ENCODE measurements at places on chromosomes 16 and 17.

DNA sequence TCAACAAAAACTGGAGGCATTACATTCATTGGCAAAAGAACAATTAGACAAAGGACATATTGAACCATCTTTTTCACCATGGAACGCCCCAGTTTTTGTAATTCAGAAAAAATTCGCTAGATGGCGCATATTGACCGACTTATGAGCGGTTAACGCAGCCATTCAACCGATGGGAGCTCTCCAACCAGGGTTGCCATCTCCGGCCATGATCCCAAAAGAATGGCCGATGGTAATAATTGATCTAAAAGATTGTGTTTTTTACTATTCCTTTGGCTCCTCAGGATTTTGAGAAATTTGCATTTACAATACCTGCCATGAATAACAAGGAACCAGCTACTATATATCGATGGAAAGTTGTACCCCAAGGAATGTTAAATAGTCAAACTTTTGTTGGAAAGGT, 21.4 kb downstream of the ALOX15B start:
- peak; percentile 74 for DNase-seq

DNA sequence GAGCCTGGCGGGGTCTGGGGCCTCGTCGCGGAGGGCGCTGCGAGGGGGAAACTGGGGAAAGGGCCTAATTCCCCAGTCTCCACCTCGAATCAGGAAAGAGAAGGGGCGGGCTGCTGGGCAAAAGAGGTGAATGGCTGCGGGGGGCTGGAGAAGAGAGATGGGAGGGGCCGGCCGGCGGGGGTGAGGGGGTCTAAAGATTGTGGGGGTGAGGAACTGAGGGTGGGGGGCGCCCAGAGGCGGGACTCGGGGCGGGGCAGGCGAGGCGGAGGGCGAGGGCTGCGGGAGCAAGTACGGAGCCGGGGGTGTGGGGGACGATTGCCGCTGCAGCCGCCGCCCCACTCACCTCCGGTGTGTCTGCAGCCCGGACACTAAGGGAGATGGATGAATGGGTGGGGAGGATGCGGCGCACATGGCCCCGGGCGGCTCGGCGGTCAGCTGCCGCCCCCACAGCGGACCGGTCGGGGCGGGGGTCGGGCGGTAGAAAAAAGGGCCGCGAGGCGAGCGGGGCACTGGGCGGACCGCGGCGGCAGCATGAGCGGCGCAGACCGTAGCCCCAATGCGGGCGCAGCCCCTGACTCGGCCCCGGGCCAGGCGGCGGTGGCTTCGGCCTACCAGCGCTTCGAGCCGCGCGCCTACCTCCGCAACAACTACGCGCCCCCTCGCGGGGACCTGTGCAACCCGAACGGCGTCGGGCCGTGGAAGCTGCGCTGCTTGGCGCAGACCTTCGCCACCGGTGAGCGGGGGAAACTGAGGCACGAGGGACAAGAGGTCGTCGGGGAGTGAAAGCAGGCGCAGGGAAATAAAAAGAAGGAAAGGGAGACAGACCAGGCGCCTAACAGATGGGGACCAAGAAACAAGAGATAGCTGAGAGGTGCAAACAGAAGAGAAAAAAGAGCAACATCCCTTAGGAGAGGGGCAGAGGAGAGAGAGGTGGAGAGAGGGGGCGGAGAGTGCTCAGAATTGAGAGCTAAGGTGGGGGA, at the start of gene PNMT:
TSS of gene PNMT (plus strand) at position 509 of the 980 bp plus-strand sequence. CDS start at position 532, 23 bp downstream.
- peak; percentile 68 for DNase-seq

DNA sequence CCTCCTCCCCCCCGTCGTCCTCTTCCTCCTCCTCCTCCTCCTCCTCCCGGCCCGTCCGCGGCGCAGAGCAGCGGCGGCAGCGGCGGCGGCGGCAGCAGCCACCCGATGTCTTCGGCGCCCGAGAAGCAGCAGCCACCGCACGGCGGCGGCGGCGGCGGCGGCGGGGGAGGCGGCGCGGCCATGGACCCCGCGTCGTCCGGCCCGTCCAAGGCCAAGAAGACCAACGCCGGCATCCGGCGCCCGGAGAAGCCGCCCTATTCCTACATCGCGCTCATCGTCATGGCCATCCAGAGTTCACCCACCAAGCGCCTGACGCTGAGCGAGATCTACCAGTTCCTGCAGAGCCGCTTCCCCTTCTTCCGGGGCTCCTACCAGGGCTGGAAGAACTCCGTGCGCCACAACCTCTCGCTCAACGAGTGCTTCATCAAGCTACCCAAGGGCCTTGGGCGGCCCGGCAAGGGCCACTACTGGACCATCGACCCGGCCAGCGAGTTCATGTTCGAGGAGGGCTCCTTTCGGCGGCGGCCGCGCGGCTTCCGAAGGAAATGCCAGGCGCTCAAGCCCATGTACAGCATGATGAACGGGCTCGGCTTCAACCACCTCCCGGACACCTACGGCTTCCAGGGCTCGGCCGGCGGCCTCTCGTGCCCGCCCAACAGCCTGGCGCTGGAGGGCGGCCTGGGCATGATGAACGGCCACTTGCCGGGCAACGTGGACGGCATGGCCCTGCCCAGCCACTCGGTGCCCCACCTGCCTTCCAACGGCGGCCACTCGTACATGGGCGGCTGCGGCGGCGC, at the start of gene FOXF1:
TSS of gene FOXF1 (plus strand) at position 63 of the 797 bp plus-strand sequence. CDS start at position 106, 43 bp downstream.
- DNase-seq, result peak; percentile 77

- DNase-seq, result no peak
These were observed 44.0 kb upstream of the MEAK7 start for GRCh38 chr16:84548508-84548907.

GRCh38 chr17:29031488-29031887, 11.5 kb upstream of the PIPOX start:
- no peak for DNase-seq

- DNase-seq, result peak; percentile 51
These were observed 8.0 kb downstream of the FBXO31 start for GRCh38 chr16:87375426-87376135.

GRCh38 chr16:64933885-64934284, 188.0 kb downstream of the CDH11 start:
- no peak for DNase-seq

All from hepatic stellate cell (primary cell).